Astrocyte of the spinal cord (primary cell): ENCODE measurements at places on chromosomes 1 and 21.

- DNase-seq: no peak
These were observed 306.0 kb upstream of the SGIP1 start for GRCh38 chr1:66227966-66228365.

- no peak for DNase-seq
These were observed 4.0 kb upstream of the GBP5 start for GRCh38 chr1:89276690-89277089.

- DNase-seq: peak; percentile 79
These were observed 66.8 kb downstream of the VPS13D start for GRCh38 chr1:12296623-12297022.

GRCh38 chr1:221891708-221892107 is 149.8 kb upstream of the DUSP10 start:
- no peak for DNase-seq

DNA sequence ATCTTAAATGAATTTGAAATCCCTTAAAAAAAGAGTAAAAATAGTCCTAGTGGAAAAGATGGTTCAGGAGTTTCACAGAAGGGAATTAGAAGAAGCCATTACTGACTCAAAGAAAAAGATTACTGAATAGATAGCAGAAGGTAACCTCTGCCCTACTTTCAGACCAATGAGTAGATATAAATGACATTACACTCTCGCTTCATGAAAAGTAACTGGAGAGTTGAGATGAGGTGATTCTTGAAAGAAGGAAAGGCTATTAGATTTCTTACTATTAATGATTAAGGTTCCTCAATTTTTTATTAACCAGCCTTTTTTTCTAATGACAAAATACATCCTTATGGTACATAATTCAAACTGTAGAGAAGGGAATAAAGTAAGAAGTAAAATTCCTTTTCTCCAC is 28.3 kb downstream of the CCN1 start:
- no peak for DNase-seq

GRCh38 chr1:228283476-228284147 is 75.8 kb downstream of the OBSCN start:
- DNase-seq: no peak

DNA sequence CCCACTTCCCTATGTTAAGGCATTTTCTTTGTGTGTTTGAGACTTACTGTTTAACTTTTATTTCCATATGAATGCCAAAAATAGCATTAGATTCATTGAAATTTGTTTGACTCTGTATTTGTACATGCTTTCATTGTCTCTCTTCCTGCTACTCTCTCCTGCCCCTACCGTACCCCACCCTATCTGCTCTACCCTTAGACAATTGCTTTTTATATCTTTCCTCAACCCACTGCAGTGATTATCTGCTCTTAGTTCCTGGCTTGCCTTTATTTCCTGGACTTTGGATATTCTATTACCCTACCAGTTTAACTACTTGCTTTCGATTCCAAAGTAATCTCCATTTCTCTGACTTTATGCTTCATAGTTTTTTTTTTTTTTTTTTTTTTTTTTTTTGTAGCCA is 10.5 kb downstream of the RAVER2 start:
- no peak for DNase-seq

DNA sequence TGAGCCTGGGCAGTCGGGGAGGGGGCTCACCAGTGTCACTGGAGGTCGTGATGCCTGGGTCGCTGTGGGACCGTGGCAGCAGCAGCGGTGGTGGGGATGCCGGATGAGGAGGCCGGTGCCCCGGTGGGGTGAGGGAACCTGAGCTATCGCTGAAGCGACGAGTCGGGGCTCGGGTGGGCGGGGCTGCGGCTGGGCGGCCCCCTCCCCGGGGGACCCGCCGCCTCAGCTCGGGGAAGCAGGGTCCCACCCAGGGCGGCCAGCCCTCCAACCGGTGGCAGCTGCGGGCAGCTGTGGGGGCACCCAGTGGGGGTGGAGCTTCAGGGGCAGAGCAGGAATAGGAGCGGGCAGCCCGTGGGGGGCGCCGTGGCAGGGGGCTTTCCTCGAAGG is 5.0 kb downstream of the ENTREP3 start:
- no peak for DNase-seq

- no peak for DNase-seq
These were observed 80.5 kb downstream of the MIS18A start for GRCh38 chr21:32198384-32198783.

- DNase-seq: no peak
These were observed 43.2 kb downstream of the CAPN8 start for GRCh38 chr1:223622132-223622842.

DNA sequence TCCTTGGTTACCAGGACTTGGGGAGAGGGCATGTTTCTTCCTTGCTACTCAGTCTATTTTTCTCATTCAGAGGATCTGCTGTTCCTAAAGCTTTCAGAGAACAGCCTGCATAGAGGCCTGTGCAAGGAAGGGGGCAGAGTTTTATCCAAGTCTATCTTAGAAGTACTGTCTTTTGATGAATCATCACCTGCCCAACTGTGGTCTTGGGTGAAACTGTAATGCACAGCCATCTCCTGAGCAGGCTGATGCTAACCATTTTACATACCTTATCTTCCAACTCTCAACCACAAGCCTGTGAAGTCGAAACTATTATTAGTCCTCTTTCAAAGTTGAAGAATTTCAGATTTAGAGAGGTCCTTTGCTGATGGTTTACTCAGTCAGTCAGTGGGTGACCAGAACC is 368.0 kb downstream of the HHAT start:
- DNase-seq: peak; percentile 23

- DNase-seq: no peak
These were observed 42.1 kb upstream of the KIAA0040 start for GRCh38 chr1:175234639-175235038.

GRCh38 chr1:87338566-87338965 is 9.9 kb downstream of the LMO4 start:
- DNase-seq: no peak

- DNase-seq: no peak
These were observed 44.4 kb upstream of the CACHD1 start for GRCh38 chr1:64425521-64425920.

GRCh38 chr1:212814537-212815334 is 23.0 kb downstream of the TATDN3 start:
- no peak for DNase-seq

GRCh38 chr1:116115476-116116439 is 4.6 kb downstream of the MAB21L3 start:
- DNase-seq: peak; percentile 31

- DNase-seq: no peak
These were observed 7.1 kb downstream of the PTGFRN start for GRCh38 chr1:116916533-116917445.

DNA sequence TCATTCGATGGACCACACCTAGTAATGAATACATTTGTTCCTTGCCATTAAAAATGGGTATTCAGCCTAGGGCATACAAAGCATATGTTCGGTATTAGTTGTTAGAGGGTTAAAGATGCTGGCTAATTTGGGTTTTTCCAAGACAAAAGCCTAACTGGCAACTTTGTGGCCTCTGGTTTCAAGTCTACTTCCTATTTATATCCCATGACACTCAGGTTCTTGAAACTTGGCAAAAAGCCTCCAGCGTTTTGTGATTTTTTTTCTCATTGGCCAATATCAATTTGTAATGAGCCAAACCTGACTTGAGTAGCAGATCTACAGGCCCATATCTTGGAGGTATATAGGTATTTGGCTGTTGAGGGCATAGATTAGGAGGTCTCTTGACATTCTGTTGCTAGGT is 75.3 kb downstream of the C1orf21 start:
- no peak for DNase-seq

- no peak for DNase-seq
These were observed 147.1 kb downstream of the ADSS2 start for GRCh38 chr1:244304656-244305055.

DNA sequence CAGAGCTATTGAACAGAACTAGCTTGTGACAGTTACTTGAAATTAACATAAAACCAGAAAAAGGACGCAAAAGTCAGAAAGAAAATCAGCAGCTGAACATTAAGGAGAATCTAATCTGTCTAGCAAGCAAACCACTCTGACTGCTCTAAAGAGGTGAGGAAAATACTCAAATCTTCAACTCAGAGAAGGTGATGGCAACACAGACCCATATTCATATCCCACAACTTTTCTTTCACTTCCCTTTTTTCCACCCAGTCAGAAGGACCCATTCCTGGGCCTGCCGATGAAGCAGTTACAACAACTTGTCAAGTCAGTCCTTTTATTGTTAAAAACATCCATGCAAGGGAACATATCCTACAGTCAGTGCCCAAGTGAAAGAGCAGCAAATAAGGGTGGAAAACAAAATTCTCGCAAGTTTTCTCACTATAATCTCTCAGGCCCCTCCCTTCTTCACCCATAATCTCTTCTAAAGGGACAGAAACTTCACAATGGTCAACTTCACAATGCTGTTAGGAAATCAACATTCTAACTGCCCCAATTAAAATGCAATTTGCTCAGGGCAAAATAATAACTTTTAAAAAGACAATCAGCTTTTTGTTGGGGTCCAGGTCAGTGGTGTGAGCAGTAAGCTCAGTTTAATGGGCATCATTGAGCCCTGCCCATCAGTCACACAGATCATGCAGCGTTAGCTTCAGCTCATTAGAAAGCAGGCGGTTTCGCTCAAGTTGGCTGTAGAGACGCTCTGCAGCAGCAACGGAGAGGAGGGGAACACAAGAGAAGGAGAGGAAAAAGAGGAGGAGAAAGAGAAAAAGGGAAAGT is 3.6 kb upstream of the NUP210L start:
- DNase-seq: no peak

DNA sequence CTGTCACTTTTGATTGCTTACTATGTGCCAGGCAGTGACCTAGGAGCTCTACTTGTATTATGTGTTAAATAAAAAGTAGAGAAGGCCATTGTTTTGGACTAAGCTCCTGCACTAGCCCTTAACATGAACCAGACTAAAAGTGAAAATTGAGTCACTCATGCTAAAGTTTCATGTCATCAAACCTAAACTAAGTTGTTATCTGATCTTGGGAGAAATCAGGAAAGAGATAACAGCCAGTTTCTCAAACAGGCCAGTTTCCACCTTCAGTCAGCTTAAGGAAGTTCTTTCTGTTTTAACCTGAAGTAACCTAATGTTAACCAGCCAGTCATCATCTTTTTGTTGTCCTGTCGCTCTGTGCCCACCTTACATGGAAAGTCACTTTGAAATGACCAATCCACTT is 102.1 kb upstream of the MARK1 start:
- DNase-seq: no peak

GRCh38 chr1:155105604-155106011 is 22.1 kb upstream of the EFNA1 start:
- DNase-seq: no peak

DNA sequence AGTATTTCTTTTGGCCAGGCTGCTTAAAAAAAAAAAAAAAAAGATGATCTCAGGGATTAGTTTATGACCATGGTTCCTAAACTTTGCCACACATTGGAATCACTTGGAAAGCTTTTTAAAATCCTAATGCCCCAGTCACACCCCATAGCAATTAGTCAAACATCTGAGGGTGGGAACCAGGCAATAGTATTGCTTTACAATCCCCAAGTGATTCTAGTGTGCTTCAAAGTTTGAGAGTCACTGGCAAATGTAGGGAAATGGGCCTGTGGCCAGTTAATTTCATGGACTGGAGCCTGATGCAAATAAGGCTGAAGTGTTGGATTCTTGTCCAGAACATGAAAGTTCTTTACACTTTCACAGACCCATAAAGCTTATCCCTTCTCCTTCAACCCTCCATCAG is 374.6 kb upstream of the ESRRG start:
- no peak for DNase-seq

DNA sequence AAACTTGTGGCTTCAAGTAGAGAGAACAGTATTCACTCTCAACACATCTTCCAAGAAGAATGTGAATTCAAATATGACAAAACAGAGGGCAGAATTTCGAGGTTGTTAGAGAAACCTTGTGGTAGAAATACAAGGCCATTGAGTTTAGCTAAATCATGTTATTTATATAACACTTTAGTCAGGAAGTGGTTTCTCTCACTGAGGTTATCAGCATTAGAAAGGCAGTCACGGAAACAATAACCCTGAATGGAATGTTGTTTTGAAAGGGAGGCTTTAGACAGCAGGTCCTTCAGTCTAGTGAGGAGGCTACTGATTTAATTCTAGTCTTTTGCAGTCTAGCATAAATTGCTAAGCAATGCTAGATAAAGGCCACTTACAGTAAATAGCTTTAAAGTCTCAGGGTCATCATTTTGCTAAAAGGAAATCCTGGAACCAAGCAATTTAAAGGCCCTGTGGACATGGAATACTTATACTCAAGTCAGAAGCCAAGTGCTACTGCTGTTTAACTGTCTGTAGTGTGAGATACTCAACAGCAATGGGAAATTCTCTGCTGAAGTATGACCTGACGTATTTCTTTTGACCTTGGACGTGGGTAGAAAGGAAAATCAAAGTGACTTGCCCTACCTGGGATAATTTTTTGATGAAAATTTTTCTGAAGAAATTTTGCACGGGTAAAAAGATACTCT is 89.0 kb upstream of the CHODL start:
- DNase-seq: peak; percentile 55

DNA sequence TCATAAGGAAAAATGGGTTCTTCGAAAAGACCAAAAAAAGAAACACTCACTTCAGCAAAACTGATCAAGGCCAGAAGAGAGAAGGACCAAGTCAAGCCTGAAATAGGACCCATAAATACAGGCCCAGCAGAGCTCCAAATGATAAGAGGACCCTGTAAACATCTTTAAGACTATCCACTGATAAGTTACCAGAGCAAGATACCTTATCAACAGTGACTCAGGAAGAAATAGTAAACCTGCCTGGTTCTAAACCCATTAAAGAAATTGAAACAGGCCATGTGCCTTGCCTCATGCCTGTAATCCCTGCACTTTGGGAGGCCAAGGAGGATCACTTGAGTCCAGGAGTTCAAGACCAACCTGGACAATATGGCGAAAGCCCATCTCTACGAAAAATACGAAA is 81.8 kb upstream of the ERRFI1 start:
- DNase-seq: no peak

- no peak for DNase-seq
These were observed 74.6 kb downstream of the USP25 start for GRCh38 chr21:15804247-15805005.

DNA sequence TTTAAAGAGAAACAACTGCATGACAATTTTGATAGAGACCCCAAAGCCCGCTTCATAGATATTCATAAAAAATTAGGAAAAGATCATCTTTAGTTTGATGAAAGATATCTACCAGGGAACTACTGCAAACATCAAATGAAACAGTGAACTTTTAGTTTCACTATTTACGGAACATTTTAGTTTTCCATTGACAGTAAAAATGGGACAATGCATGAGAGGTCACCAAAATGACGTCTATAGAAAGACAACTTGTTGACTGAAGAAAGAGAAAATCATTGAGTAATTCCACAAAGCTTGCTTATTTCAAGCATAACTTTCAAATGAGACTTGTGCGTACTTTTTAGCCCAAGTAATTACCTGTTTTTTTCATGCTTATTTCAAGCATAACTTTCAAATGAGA is 411.4 kb downstream of the HLX start:
- DNase-seq: no peak

DNA sequence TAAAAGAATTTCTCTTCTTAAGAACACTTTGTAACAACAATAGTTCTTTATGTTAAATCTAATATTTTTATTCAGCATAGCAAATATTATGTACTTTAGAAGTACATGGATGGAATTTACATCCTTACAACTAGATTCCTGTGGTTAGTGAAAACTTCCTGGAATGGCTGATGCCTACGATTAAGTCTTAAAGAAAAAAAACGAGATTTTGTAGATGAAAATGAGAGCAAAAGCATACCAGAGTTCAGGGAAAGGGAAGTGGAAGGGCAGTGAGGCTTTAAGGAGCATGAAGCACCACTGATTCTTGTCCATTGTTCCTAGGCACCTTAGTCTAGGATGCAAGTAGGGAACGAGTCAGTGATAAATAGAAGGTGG is 26.7 kb downstream of the CFH start:
- DNase-seq: peak; percentile 83
